ENCODE measurements at places on chromosomes 7 and 10.

DNA sequence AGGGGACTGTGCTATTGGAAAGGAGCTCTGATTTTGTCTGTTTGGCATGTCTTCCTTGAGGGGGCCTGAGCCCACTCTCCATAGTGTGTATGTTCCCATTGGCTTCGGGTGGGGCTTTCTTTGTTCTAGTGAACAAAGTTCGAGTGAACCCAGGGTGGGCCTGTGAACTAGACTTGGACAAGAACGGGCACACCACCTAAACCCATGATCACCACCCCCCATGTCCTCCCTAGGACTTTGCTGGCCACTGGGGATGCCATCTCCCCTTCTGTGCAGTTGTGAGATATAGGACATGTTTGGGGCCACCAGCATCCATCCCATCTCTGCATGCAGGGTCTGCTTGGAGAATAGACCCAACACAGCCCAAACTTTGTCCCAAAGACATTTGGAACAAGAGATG, 195.5 kb upstream of the LYZL2 start:
- DNase-seq, result no peak

DNA sequence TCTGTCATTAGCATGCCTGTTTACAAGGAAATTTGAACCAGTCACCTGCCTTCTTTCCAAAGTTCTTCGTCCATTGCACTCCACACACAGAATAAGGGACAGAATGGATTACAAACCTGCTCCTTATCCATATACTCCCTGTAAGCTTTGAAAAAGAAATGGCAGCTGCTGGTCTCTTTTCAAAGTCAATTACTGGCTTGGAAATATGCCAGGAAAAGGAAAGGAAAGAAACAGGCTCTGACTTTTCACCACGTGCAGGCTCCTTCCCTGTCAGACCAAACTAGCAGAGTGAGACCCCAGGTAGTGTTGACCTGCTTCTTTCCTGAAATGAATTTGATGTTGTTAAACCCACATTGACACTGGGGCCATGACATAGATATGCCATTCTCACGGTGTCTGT, 84.5 kb downstream of the LHFPL3 start:
- DNase-seq, result no peak

DNA sequence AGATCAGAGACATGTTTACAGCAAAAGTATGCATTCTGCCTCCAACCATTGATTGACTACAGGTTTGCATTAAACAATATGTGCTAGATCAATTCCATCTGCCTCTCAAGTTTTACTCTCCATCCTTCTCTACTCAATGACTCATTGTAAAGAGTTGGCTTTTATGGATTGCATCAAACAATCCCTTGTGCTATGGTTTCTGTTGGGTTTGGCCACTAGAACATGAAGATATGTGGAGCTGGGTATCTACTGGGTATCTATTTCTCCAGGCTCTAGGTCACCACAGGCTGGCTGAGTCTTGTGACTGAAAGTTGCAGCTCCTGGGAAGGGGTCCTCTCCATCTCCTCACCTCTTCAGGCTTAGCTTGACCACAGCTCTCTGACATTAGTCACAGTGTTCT, 204.7 kb downstream of the DGKI start:
- DNase-seq, result no peak

DNA sequence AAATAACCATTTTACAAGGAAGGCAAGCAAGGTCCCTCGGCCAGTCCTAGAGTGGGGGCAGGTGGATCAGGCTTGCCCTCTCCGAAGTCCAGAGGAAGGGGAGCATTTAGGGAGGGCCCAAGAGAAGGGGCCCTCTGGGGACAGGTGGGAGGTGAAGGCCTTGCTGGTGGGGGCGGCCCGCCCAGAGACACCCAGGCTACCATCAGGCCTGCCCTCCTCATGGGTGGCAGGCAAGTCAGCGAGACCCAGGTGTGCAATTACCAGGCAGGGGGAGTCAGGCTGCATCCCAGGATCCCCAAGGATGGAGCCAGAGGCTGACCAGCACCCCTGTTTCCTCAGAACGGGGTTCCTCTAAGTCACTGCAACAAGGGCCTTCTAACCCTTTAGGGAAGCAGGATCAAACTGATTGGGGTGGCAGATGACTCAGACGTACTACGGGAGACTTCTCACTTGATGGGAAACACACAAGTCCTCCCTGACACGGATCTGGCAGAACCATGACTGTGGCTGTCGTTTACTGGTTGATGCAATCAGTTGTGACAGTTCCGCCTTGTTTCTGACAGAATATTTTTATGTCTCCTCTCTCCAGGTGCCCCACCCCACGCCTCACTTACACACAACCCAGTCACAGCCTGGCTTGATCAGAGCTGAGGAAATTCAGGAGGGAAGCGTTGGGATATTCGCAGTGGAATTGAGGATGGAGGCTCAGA, 8.2 kb downstream of the LOXL4 start:
- peak; percentile 73 for DNase-seq

All from suppressor macrophage treated with lipopolysaccharide for 4 hours (primary cell).